NCI-H510A (cell line): ENCODE measurements at places on chromosomes 5 and 9.
A peak's percentile ranks its signal among the peaks of the same experiment; 100 is the strongest.

DNA sequence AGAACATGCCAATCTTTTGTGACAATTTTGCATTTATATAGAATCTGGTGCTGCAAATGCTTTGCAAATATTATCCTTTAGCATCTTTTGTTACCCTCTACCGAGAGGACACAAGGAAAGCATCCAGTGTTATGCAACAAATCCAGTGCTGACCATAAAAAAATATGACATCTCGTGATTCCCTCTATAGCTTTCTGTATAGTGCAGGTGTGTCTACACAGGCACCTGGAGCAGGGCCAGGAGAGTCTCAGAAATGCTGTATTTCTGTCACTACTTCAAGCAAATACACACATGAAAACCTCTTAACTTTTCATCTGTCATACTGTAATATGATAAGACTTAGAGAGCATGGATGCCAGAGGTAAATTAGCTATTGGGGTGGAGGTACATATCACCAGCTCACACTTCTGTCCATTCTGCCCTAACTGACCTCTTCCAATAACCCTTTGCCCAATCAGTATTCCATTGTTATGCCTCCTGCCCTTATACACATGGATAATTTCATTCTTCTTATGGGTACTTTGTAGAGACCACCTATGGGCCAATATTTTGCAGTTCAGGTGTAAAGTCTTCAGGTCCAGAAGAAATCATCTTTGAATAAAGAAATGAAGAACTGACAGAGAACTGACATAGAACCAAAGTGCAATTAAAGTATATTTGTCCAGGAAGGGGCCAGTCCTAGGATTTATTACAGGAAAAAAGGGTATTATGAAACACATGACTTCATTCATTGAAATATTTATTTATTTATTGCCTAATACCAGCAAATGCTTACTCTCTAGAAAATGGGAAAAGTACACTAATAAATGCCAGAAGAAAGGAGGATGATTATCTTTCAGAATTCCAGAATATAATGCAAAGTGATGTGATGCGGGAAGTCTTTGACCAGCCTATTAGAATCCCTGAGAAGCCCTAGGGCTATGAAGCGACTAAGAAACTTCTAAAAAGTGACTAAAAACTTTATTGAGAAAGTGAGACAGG, 106.5 kb downstream of the EPB41L4A start:
- no peak for DNase-seq

DNA sequence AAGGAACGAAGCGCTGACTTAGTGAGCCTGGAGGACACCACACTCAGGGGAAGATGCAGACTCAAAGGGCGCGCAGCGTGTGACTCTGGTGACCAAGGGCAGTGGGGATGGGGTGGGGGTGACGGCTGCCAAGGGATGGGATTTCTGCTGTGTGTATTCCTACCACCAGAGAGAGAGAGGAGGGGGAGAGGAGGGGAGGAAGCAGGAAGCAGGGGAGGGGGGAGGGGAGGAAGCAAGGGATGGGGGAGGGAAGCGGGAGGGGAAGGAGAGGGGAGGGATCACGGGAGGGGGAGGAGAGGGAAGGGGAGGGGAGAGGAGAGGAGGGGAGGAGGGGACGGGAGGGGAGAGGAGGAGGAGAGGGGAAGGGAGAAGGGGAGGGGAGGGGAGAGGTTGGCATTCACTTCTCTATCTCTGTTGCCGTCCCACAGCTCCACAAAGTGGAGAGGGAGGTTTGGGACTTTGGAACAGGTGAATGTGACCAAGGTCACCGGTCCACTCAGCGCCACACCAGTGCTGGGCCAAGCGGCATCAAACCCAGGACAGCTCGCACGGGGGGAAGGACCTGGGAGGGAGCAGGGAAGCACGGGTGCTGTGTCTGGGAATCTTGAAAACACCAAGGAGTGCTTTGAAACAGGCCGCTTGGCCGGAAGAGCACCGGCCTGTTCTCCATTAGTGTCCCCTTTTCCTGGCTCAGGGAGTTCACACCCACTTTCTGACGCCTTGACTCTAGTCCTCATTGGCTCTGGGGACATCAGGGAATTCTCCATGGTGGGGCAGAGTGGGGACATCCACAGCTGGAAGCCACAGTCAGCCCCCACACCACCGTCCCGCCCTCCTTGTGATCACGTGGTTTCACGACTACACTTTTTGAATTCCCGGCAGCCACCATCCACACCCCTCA, 77.4 kb downstream of the VAV2 start:
- DNase-seq, result peak; percentile 40

DNA sequence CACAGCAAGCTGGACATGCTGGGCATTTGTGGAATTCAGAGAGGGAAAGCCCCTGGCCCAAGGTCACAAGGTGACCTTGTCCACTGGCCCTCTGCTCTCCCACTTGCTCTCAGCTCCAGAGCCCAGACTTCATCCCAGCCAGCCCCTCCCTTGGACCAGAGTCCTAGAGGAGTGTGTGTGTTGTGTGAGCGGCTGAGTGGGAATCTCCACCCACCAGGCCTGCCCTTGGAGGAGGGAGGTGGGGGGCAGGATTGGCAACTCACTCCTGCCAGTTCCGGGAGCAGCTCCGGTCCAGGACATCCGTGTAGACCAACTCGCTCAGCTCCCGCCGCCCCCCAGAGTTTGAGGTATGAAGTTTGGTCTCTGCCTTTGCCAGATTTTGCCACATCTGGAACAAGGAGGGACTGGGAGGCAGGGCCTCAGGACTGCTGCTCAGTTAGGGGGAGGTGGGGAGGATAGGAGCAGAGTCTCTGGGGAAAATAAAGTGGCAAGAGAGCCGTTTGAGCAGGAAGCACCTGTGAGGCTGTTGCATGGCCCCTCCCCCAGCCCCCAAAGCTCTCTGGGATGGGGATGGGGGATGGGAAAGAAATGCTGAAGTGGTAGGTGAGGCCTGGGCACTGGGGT, 1.4 kb downstream of the MZB1 start:
- DNase-seq, result peak; percentile 62

GRCh38 chr5:72921886-72922285, 34.0 kb upstream of the FCHO2 start:
- no peak for DNase-seq

GRCh38 chr5:159777049-159777660, 139.1 kb upstream of the ADRA1B start:
- no peak for DNase-seq

DNA sequence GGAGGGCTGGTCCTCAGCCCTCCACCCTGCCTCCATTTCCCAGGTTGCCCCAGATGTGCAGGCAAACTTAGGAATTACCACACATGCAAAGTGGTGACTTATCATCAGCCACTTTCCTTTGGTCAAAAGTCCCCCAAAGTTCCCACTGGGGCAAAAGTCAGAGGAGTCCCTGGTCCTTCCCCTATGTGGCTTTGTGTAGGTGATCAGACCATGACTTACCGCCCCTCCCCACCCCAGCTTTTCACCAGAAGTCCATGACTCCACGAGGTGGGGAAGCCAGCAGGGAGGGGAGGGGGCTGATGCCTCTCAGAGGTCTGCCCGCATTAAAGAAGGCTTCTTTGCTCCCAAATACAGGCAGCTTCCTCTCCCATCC, 5.8 kb downstream of the TRAF1 start:
- no peak for DNase-seq

- DNase-seq, result no peak
Measured at GRCh38 chr5:154164249-154164581, 26.3 kb upstream of the GALNT10 start.

GRCh38 chr5:76733049-76733417, 17.1 kb downstream of the F2R start:
- DNase-seq, result no peak

- DNase-seq, result no peak
Measured at GRCh38 chr9:132949709-132950108, 5.3 kb upstream of the TSC1 start.

DNA sequence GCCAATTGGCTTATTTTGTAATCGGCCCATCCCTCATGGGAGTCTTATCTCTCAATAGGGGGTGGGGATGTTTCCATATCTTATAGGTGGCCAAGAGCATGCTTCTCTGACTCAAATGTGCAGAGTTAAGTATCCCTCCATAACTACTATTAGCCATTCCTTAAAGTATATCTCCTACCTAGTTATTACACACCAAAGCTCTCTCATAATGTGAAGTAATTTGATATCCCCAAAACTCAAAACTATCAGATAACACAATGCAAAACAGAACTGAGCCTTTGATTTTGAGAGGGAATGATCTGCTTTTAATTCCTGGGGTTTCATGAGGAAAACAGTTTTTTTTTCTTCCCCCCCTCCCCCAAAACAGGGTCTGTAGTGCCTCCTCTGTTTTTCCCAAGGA, 28.4 kb downstream of the UNC13B start:
- no peak for DNase-seq

DNA sequence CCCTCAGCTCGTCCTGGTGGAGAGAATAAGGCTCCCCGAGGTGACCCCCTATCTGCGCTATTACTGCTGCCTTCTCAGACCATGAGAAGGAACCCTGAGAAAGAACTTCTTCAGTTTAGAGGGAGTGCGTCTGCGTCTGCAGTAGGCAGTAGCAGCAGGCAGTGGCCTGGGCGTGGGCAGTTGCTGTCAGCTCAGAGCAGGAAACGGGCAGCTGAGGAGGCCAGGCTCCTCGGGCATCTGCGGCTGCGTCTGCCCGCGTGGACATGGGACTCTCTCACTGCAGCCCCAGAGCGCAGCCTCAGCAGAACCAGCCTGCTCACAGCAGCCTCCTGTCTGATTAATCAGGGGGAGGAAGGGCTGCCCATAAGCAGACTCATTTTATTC, 49.8 kb upstream of the FCN1 start:
- no peak for DNase-seq

DNA sequence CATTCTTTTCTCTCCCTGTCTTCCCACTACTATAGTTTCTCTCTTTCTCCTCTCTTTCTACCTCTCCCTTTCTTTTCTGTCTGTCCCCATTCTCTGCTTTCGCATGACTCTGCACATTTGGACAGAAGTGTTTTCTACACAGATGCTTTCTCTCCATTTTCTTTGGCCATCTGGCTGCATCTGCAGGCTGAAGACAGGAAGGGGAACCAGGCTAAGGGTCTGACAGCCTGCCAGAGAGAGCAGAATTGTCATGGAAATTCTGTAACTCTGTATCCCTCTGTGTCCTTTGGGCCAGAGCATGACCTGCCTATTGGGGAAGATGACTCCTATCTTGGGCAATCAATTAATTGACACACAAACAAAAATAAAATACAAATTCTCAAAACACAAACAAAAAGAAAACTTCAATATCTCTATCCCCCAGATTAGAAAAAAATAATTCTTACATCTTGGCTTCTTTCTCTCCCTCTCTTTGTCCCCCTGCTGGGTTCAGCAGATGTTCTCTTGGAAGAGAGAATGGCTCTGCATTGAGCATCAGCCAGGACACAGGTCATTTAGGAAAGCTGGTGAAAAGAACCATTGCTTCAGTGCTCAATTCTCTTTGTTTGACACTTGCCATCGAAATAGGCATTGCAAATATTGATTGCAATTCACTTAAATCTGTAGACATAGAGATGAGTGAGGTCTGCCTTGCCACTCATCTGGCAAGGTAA, 415.9 kb upstream of the KLF4 start:
- DNase-seq, result no peak

- no peak for DNase-seq
Measured at GRCh38 chr5:141517880-141518617, 29.2 kb downstream of the PCDHGC5 start.

- no peak for DNase-seq
Measured at GRCh38 chr9:105681724-105682123, 12.6 kb upstream of the TMEM38B start.

- no peak for DNase-seq
Measured at GRCh38 chr9:71924576-71924975, 13.1 kb downstream of the C9orf85 start.

DNA sequence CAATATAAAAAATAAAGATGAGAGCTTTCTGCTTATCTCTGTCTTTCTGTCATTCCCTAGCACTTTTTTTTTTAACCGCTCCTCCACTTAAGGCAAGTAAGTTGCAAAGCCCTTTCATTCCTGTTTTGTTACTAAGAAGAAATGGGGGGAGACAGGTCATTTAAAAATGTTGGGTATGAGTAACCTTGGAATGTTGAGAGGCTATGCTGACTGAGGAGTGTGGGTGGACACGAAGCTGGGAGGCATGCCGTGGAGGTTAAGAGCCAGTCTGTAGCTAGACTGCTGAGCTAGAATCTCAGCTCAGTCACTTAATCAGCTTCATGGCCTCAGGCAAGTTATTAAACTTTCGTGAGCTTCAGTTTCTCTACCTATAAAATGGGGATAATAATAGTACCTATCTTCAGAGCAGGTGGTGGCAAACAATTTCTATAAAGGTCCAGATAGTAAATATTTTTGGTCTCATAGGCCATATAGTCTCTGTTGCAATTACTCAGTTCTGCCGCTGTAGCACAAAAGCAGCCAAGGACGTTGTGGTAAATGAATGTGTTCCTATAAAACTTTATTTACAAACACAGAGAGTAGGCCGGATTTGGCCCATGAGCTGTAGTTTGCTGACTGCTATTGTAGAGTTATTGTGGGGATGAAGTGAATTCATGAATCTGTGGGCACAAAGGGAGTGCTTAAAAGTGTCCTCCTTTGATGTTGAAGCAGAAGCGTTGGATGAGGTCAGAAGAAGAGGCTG, 220.0 kb downstream of the GABBR2 start:
- DNase-seq, result no peak
